GM04504 (cell line): ENCODE measurements at places on chromosomes 3 and 15.

DNA sequence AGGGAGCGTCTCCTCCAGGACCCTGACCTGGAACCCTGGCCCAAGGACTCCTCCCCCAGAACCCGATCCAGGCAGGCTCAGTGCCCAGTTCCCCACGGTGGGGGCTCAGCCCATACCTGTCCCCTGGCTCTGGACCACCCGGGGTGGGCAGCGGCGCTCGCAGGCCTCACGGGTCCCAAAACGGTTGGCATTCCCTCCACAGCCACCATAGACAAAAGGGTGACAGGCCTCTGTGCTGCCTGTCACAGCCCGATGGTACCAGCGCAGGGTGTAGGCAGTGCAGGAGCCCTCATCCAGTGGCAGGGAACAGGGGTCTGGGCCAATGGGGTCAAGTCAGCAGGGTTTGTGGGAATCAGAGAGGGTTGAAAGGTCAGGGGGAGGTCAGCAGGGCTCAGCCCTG, 1.1 kb upstream of the UCN2 start:
- DNase-seq = no peak

DNA sequence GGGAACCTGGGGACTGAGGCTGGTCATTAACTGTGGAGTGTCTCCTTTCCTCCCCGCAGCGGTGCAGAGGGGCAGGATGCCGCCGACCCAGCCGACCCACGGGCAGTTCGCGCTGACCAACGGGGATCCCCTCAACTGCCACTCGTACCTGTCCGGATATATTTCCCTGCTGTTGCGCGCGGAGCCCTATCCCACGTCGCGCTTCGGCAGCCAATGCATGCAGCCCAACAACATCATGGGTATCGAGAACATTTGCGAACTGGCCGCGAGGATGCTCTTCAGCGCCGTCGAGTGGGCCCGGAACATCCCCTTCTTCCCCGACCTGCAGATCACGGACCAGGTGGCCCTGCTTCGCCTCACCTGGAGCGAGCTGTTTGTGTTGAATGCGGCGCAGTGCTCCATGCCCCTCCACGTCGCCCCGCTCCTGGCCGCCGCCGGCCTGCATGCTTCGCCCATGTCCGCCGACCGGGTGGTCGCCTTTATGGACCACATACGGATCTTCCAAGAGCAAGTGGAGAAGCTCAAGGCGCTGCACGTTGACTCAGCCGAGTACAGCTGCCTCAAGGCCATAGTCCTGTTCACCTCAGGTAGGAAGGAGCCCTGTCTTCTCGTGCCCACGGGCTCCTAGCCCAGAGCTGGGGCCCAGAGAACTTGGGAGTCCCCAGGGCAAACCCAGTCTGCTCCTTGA, 3.7 kb downstream of the NR2F2 start:
- DNase-seq = no peak

DNA sequence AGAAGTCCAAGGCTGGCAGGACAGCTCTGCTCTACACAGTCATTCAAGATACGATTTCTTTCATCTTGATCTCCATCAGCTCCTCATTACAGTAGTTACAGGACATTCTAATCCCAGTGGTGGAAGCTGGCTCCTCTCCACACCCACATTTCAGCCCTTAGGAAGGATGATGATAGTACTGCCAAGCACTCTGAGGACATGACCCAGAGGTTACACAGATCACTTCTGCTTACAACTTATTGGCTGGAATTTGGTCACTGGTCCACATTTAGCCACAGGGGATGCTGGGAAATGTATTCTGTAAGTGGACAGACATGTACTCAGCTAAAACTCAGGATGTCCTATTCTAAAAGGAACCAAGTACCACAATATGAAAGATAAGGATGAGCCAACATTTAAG, 77.1 kb downstream of the IQCH start:
- DNase-seq = peak; percentile 15

DNA sequence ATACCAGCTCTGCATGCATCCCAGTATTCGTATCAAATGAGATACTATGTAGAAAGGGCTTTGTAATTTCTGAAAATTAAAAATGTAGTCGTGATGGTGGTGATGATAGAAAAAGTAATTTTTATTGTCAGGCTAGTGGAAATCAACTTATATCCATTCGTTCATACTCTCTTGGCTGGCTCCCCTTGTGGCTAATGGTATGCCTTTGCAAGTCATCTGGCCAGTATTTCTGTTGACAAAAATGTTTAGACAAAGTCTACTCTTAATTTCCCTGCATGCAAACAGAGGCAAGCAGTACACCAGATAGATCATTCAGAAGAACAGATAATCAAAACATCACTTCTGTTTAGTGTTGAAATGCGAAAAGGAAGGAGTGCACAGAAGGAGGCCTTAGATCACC, 49.6 kb upstream of the DUT start:
- no peak for DNase-seq

GRCh38 chr15:71612397-71612722, 198.0 kb upstream of the NR2E3 start:
- no peak for DNase-seq

DNA sequence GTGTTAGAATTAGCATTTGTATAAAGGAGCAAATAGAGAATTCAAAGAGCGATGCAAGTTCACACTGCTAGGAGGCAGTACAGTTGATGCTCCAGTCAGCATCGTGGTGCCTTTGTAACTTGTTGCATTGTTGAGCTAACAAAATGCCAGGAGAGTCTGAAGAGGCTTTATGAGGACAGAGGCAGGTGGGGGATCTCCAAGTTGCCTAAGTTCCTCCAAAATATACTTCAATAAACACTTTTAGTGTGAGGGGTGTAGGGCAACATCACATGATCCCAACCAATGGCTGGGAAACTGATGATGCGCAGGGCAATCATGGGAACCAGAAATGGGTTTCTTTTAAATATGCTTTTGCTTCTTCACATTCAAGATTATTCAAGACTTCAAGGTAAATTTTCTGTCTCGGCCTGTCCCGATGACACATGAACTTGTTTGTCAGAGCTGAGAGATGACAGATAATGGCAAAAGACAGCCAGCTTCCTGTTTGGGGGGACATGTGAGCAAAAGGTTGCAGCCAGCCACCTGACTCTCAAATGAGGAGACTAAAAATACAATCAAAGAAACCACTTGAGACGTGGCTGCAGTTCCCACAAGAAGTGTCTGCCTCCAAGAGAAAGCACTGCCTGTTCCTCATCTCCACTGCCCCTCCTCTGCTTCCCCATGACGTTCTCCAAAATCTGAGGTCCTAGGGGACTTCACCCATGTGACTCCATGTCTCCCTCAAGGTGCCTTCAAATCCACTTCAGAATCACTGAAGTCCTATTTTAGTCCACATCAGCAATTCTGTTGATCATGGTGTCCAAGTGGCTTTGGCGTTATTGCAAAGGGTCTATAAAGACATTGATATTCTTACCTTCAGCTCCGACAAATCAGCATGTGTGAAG, 39.3 kb downstream of the KLHL6 start:
- no peak for DNase-seq

GRCh38 chr3:131360191-131360755, 21.3 kb upstream of the NUDT16 start:
- DNase-seq = no peak

- DNase-seq = no peak
These were observed 46.9 kb upstream of the DCUN1D1 start for GRCh38 chr3:183027276-183027675.

GRCh38 chr3:53646723-53647122, 152.3 kb downstream of the CACNA1D start:
- DNase-seq = no peak

- no peak for DNase-seq
These were observed 15.0 kb upstream of the SOX2 start for GRCh38 chr3:181696626-181697230.

DNA sequence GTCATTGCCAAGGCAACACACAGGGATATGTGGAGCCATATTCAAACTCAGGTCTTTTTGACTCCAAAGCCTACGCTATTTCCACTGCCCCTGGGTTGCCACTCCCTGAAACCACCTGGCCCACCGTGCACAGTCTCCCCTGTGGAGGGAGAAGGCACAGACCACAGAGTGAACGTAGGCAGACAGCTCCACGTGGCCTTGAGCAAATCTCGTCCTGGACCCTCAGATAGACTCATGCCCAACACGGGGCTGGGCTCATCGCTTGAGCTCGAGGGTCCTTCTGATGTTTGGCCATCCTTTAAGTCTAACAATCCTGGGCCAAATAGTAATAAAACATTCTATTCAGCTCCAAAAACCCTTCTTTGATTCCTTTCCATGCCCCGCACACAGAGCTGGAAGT, 72.0 kb downstream of the CPN2 start:
- no peak for DNase-seq

DNA sequence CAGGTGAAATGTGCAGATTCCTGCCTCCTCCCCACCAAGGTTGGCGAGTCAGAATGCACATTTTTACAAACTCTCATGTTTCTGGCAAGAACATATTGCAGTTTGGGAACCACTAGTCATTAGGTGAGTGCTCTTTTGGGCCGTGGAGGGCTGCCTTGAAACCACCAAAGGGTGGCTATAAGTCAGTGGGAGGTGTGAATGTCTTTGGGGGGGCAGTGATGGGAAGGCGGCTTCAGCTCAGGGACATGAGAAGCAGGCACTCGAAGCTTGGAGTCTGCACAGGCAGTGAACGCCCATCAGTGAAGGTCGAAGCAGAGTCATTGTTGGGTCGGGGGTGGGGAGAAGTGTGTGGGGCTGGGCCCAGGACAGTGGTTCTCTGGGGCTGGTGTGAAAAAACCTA, 1.1 kb downstream of the NOX5 start:
- DNase-seq = no peak

- DNase-seq = no peak
These were observed 149.7 kb upstream of the NPHP3 start for GRCh38 chr3:132871956-132872355.

GRCh38 chr15:50358845-50359244, 3.8 kb upstream of the GABPB1 start:
- peak; percentile 17 for DNase-seq

- peak; percentile 46 for DNase-seq
These were observed 95.4 kb downstream of the SRGAP3 start for GRCh38 chr3:9153904-9154619.

DNA sequence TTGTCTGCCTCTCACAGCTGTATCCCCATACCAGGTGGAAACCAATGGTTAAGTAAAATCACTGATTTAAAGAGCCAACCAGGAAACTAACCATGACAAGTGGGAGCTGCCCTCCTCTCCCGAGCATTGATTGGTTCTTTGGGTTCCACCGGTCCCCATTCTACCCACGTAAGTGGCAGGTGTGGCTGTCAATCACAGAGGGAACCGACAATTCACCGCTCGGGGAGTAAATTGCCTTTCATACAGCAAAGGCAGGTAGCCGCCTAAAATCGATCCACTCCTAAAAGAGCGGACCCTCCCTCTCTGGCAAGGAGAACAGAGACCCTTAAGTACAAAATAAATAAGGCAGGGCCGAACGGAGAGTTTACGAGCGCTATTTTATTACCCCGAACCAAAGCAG, 1.2 kb downstream of the ERC2 start:
- no peak for DNase-seq

GRCh38 chr15:49058559-49058958, 12.3 kb upstream of the SECISBP2L start:
- no peak for DNase-seq

DNA sequence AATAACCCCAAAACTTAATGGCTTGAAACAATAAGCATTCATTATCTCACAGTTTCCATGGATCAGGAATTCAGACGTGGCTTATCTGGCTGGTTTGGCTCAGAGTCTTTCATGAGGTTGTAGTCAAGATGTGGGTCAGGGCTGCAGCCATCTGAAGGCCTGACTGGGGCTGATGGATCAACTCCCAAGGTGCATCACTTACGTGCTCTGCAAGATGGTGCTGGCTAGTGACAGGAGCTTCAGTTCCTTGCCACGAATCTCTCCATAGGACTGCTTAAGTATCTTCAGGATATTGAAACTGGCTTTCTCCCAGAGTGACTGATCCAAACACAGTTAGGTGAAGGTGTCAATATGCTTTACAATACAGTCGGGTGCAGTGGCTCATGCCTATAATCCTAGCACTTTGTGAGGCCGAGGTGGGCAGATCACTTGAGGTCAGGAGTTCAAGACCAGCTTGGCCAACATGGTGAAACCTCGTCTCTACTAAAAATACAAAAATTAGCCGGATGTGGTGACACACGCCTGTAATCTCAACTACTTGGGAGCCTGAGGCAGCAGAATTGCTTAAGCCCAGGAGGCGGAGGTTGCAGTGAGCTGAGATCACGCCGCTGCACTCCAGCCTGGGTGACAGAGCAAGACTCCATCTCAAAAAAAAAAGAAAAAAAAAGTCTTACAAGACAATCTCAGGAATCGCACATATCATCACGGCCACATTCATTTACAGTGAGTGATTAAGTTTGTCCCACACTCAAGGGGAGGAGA, 28.5 kb upstream of the PTPRG start:
- DNase-seq = no peak

DNA sequence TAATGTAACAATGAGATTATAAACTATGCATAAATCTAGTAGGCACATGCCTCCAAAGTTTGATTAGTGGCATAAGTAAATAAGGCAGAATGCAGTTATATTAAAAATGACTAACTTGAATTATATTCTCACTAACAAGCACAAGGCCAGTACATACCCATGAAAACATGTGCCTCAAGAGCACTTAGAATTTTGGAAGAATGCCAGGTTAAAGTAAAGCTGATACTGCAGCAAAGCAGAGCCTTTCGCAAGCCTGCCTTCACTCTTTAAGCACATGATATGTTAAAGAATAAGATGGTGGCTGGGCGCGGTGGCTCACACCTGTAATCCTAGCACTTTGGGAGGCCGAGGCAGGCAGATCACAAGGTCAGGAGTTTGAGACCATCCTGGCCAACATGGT, 49.0 kb downstream of the KBTBD12 start:
- no peak for DNase-seq

DNA sequence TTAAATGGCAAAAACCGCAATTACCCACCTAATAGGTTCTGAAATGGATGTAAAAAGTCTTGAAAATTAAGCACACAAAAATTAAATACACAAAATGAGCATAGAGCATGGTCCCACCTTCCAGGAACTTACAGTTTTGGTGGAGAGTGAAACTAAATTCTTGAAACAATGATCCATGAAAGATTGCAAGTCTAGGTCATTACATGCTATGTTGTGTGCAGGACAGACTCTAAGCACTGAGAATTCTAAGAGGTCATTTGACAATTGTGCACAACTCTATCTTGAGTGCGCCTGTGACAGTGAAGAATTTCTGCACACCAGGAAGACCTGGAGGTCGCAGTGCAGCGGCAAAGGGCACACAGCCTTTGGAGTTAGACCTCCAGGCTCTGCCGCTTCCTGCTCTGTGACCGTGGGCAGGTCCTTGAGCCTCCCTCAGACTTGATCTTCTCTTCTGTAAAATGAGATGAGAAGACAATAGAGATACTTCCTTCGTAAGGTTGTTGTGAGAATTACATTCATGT, 153.3 kb upstream of the TPM1 start:
- no peak for DNase-seq

- DNase-seq = peak; percentile 87
These were observed 533 bp downstream of the ARF4 start for GRCh38 chr3:57596495-57597126.

DNA sequence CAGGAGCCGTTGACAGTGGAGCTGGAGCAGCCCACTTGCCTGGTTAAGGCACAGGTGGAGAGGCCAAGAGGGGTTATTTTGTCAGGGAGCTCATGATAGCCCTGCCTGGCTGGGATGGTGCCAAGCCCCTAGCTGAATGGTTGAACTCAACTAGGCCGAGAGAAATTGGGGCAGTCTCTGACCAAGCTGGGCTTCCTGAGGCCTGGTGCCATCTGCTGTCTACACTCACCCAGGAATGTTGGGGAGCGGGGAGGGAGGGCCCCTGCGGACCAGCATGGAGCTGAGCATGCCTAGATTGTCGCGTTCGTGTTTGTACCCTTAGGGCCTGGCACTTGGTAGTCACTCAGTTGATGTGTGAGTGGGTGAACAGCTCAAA, 1.2 kb downstream of the BRPF1 start:
- DNase-seq = no peak

GRCh38 chr3:185065059-185065458, 87.8 kb downstream of the C3orf70 start:
- no peak for DNase-seq

GRCh38 chr3:52483577-52484381, 11.4 kb upstream of the STAB1 start:
- DNase-seq = peak; percentile 63
